ENCODE measurements at places on chromosomes 4 and X.

GRCh38 chr4:43567644-43568043 is 675.1 kb downstream of the GRXCR1 start:
- DNase-seq, result no peak

- DNase-seq, result no peak
Measured at GRCh38 chr4:28976369-28976768, 1743.8 kb upstream of the PCDH7 start.

DNA sequence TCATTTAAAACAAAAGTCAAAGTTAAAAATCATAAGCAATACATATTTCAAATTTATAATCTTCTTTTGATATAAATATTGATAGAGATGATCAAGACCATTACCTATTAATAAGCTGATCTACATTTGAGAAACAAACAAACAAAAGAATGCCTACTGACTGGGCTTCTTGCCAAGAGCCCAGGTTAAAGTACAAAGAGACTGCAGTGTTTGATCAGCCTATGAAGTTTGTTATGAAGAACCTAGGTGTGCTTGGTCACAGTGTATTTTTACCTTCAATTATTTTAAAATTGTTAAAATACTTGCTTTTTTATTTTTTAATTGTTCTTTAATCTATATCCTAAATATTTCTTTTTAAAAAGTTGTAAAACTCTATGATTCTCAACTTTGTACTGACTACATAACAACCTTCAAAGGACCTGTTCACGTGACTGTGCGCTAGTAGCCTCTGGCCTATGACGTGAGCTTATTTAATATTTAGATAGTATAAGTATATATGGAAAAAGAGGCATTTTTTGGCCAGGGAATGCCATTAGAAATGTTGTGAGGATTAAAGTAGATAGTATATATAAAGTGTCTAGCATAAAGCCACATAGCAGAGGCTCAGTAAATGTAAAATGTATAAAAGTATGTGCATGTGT is 11.4 kb upstream of the SLC39A8 start:
- no peak for DNase-seq

DNA sequence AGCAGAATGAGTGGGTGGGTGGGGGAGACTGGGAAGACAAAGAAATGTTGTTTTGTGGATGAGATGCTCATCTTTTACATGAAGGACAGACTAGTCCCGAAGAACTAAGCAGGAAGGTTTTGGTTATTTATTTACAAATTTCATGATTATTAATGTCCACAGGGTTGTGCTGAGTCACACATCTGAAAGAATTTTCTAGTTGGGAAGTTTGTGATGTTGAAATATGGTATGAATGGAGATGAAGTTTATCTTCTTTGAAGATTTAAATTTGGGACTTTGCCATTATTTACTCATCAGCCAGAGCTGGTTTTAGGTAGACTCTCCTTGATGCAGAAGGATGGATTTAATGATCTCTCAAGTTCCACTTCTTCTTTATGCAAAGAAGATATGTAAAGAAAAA is 75.5 kb downstream of the MOSPD2 start:
- DNase-seq, result no peak

DNA sequence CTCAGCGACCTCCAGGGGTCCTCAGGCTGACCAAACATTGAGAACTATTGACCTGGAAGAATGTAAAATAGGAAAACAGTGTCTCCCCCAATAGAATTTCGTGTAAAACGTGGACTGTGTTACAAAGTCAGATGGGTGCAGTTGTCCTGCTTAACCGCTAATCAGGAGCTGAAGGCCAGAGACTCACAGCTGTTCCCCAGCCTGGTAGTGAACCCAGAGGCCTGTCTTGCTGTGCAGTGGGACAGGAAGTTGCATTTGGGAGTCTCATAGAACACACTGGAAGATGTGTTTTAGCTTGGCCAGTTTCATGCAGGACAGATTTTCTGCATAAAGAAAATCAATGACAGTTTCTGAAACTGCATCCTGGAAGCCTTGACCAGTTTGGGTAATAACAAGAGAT is 151.5 kb downstream of the PTTG2 start:
- no peak for DNase-seq

Measured in CD14-positive monocyte (primary cell).